SK-N-SH (cell line): ENCODE measurements at places on chromosomes 7 and 10.

DNA sequence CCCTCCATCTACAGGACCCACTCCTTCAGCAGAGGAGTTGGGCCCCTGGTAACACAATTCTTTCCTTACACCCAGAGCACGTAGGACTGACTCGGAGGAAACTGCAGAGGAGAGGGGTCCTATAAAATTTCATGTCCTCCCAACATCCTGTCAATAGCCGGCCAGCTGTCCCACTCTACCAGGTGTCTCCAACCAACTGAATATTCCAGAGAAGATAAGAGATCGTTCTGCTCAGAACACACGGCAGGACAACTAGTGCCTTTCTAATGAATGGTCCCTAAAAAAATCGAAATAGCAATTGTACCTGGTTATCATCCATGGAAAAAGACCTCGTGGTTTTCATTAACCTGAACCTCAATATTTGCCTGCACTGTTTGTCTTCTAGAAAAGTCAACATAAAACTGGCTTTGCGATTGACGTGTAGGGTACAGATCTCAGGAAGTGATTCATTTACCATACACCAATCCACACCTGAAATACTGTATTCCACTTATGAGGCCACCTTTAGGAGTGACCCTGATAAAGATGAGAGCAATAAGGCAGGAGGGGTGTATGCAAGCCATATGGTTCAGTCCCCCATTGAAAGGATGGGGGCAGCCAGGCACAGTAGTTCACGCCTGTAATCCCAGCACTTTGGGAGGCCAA is 111.7 kb downstream of the PARP12 start:
- H3K27me3 ChIP-seq = no peaks in the 10 kb centered on the region
- H3K4me3 ChIP-seq = no peak overlapping the region
- DNase-seq = no peak
- peaks cover 12% of the 10 kb centered on the region for H3K4me1 ChIP-seq
- no peak overlapping the region for H3K27ac ChIP-seq
- H3K36me3 ChIP-seq = no peaks in the 10 kb centered on the region

- H3K4me1 ChIP-seq = peaks cover 23% of the 10 kb centered on the region; the same call in 1 of the 2 replicates
- H3K36me3 ChIP-seq = no peaks in the 10 kb centered on the region
- no peaks in the 10 kb centered on the region for H3K27me3 ChIP-seq
- H3K27ac ChIP-seq = no peak overlapping the region
- no peak for DNase-seq
Measured at GRCh38 chr10:34758447-34758996, 56.6 kb downstream of the PARD3 start.

GRCh38 chr7:80533287-80533686 is 21.4 kb upstream of the GNAT3 start:
- H3K4me3 ChIP-seq = no peak overlapping the region
- H3K27me3 ChIP-seq = no peaks in the 10 kb centered on the region
- no peak overlapping the region for H3K27ac ChIP-seq
- no peak for DNase-seq

DNA sequence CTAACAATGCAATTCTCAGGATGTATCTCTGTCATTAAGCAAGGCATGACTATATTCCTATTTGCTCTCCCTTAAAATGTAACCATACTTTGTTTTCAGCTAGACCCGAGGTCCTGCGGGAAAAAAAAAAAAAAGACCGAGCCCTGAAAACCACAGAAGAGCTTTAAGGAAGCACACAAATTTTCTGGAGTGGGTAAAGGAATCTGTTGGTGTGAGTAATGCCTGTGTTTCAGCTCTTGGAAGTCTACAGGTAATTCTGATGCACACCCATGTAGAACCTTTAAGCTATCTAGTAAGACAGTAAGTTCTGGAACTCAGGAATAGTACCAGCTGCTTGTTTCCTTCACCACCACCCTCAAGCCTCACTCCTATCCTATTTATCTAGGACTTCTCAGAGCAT is 351.1 kb downstream of the PARD3 start:
- H3K27me3 ChIP-seq = no peaks in the 10 kb centered on the region
- H3K27ac ChIP-seq = no peak overlapping the region
- peaks cover 7% of the 10 kb centered on the region for H3K36me3 ChIP-seq
- no peak overlapping the region for H3K4me3 ChIP-seq
- H3K4me1 ChIP-seq = no peaks in the 10 kb centered on the region
- DNase-seq = no peak

- H3K4me1 ChIP-seq = no peaks in the 10 kb centered on the region
- no peak overlapping the region for H3K27ac ChIP-seq
- no peak overlapping the region for H3K4me3 ChIP-seq
- no peak for DNase-seq
Measured at GRCh38 chr7:144517749-144518148, 114.3 kb upstream of the NOBOX start.
